ENCODE measurements at places on chromosomes 16 and 17. TPM values are rescaled to one million over a fixed set of nuclear protein-coding genes. Genes with fewer than 3 reads are reported as not detected.
A peak's percentile ranks its signal among the peaks of the same experiment; 100 is the strongest.

The TBC1D3D gene
- polyA plus RNA-seq: 4.3 TPM

- no peak for DNase-seq
These were observed 12.8 kb downstream of the KIF18B start for GRCh38 chr17:44934745-44935105.

GRCh38 chr17:15404106-15405057 lies 63.0 kb upstream of the TEKT3 start:
- no peak for DNase-seq

- DNase-seq: no peak
These were observed 47.6 kb upstream of the AKAP1 start for GRCh38 chr17:57037411-57037810.

GRCh38 chr16:84843149-84844048 lies 23.6 kb downstream of the CRISPLD2 start:
- no peak for DNase-seq

DNA sequence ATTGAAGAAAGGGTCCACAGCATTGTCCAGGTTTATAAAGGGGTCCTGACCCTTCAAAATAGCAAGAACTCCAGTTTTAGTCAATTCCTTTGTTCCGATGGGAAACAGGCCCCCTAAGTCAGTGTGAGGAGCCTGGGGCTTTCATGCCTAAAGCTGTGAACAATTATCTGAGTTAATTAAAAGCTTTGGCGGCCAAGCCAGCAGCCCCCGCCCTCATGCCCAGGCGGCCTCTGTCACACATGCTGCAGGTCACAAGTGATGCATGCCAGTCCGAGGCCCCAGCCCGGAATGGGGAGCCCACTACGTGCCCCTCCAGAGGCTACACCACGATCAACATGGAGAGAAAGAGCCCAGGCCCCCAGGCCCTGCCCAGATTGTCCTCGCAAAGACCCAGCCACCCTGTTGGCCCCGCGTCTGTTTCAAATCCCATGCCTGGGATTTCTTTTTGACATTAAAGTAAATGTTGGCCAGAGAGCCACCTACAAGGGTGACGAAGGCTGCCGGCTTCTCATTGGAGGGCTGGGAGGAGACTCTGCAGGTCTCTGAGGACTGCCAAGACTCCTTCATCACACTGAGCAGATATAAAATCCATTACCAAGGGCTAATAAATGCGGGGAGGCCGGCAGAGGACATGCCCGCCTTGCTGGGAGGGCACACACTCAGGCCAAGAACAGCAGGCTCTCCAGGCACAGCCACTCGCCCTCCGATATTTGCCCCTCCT lies 14.5 kb upstream of the PITPNM3 start:
- no peak for DNase-seq

- no peak for DNase-seq
These were observed 220.1 kb upstream of the SOX9 start for GRCh38 chr17:71900621-71901229.

GRCh38 chr16:65728167-65728566 lies 606.3 kb upstream of the CDH11 start:
- DNase-seq: no peak

DNA sequence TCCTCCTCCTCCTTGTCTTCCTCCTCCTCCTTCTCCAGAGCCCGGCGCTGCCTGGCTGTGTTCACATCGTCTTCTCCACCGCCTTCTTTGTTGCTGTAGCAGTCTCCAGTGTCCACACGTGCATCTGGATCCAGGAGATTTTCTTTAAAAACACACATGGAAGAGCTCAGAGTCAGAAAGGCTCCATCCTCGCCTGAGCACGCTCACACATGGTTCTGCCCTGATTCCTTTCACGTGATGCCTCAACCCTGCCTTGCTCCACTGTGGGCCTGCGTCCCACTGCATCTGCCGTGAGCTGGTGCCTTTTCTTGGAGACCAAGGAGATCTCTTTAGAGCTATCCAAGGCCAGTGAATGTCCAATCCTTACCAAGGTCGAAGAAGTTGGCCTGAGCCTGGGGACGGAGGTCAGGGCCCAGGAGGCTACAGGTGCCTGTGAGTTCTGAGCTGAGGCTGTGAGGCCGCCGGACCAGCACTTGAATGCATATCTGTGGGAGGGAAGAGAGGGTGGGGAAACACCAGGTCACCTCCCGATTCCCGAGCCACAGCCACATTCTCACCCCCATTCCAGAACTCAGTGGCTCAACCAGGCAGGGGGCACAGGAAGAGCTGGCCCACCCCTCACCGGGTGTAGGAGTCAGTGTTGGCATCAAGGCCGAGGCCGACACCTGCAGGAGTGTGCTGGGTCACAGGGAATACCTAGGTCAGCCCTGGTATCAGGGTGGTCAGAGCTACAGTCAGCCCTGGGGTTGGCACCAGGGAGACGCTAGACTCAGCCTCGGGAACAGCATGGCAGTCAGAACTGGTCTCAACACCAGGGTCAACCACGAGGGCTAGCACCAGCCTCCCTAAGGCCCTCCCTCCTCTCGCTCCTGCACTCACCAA lies 37.6 kb downstream of the HASPIN start:
- DNase-seq: no peak

DNA sequence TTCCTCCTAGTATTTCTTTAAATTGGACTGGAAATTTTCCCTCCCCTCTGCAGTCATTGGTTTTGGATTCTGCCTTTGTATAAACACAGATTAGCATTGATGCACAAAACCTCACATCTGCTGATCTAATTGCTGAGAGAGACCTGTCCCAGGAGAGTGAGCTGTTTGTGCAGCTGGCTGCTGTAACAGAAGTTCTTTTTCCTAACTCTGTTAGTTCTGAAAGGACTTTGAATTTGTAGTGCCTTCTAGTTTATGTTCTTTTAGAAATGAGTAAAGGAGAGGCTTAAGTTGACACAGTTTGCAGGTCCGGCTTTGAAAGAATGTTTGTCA lies 45.2 kb upstream of the KPNB1 start:
- DNase-seq: peak; percentile 10

DNA sequence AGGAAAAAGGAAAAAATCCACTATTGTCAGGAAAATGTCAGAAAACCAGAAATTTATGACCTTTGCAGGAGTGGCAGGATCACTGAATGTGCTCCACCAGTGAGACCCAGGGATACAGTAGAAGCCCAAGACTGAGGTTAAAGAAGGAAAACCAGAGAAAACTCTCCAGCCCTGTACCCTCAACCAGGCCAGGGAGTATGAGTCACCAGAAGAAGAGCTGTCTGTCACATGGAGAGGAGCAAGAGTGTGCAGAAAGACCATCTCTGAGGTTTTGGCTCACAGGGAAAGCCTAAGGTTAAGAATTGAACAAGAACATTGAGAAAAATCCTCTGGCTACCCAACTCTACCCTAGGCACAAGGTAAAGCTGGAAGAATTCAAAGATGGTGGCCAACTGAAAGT lies 47.6 kb upstream of the MON1B start:
- no peak for DNase-seq

GRCh38 chr16:64864232-64864809 lies 257.5 kb downstream of the CDH11 start:
- peak; percentile 78 for DNase-seq

Measured in renal pelvis (tissue), 12 donors.